Activated CD4-positive, CD25-positive, alpha-beta regulatory T cell (primary cell): ENCODE measurements at places on chromosomes 6 and 20.

DNA sequence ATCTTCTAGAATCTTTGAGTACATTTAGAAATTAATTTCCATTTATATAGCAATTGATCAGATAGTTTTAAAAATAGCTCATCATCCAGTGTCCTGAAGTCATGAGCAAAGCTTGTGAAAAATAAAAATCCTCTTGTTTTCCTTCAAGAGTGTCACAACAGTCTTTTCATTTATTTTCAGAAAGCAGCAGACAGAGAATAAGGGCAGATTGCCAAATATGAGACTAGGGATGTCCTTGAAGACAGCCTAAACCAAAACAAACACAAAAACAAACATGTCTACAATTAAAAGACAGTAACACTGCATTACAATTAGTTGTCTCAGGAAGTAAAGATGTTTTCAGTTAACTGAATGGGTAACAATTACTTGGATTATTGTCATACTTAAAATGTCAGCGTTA lies 682.8 kb downstream of the TFAP2A start:
- DNase-seq = no peak

- no peak for DNase-seq
Measured at GRCh38 chr6:113496166-113496565, 361.0 kb upstream of the MARCKS start.

- no peak for DNase-seq
Measured at GRCh38 chr6:108846628-108847027, 1.6 kb upstream of the ARMC2 start.

- DNase-seq = no peak
Measured at GRCh38 chr6:3208098-3208774, 19.2 kb downstream of the TUBB2B start.

DNA sequence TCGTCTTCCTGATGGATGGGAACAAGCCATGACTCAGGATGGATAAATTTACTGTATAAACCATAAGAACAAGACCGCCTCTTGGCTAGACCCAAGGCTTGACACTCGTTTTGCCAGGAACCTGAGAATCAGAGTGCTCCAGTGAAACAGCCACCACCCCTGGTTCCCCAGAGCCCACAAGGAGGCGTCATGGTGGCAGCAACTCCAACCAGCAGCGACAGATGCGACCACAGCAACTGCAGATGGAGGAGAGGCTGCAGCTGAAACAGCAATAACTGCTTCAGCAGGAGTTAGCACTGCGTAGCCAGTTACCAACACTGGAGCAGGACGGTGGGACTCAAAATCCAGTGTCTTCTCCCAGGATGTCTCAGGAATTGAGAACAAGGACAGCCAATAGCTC lies 100.9 kb upstream of the SAMD5 start:
- no peak for DNase-seq

GRCh38 chr6:43865932-43866645 lies 96.1 kb downstream of the VEGFA start:
- DNase-seq = no peak

DNA sequence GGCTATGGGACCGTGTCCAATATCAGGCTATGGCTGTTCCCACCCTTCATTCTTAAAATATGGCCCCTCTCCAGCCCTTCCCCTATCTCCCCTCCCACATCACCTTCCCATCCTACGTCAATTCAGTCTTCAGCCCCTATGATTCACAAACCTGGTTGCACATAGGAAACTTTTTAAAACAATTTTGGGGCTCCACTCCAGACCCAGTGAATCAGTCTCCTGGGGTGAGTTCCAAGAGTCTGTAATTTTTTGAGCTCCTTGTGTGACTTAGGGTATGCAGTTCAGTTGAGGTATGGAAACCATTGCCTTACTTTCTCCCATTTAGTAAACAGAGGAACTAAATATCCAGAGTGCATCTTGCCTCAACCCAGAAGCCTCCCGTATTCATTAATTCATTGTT lies 5.5 kb downstream of the HNF4A start:
- no peak for DNase-seq

GRCh38 chr6:24382220-24382540 lies 20.6 kb upstream of the MRS2 start:
- no peak for DNase-seq

- DNase-seq = no peak
Measured at GRCh38 chr20:9999645-10000044, 35.1 kb upstream of the ANKEF1 start.

- DNase-seq = no peak
Measured at GRCh38 chr20:51259455-51259854, 236.5 kb upstream of the KCNG1 start.

GRCh38 chr20:57501461-57502335 lies 23.2 kb downstream of the CTCFL start:
- no peak for DNase-seq

GRCh38 chr6:116557893-116558292 lies 4.3 kb downstream of the CALHM4 start:
- no peak for DNase-seq

DNA sequence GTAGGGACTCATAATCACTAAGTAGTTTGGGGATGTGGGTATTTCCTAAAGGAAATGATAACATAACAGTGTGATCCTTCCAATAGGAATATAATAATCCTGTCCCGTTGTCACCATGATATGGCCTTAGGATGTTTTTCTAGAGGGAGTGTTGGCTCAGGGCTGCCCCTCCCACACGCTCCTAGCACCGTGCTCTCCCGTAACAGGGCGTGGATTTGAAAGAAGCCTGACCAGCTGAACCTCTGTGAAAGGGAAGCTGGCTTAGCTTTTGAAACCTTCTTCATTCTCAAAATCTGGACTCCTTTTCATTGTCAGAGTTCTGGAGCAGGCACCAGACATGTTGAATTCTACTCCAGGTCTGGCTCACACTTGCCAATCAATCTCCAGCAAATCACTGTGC lies 103.4 kb upstream of the SASH1 start:
- no peak for DNase-seq

GRCh38 chr20:1462001-1462400 lies 4.6 kb downstream of the NSFL1C start:
- no peak for DNase-seq

- no peak for DNase-seq
Measured at GRCh38 chr6:114187563-114187962, 155.3 kb downstream of the HS3ST5 start.

GRCh38 chr20:31790401-31790800 lies 28.8 kb upstream of the MYLK2 start:
- DNase-seq = no peak

- no peak for DNase-seq
Measured at GRCh38 chr6:95364016-95364604, 213.2 kb upstream of the MANEA start.

- DNase-seq = no peak
Measured at GRCh38 chr20:39943336-39943735, 745.7 kb downstream of the MAFB start.

DNA sequence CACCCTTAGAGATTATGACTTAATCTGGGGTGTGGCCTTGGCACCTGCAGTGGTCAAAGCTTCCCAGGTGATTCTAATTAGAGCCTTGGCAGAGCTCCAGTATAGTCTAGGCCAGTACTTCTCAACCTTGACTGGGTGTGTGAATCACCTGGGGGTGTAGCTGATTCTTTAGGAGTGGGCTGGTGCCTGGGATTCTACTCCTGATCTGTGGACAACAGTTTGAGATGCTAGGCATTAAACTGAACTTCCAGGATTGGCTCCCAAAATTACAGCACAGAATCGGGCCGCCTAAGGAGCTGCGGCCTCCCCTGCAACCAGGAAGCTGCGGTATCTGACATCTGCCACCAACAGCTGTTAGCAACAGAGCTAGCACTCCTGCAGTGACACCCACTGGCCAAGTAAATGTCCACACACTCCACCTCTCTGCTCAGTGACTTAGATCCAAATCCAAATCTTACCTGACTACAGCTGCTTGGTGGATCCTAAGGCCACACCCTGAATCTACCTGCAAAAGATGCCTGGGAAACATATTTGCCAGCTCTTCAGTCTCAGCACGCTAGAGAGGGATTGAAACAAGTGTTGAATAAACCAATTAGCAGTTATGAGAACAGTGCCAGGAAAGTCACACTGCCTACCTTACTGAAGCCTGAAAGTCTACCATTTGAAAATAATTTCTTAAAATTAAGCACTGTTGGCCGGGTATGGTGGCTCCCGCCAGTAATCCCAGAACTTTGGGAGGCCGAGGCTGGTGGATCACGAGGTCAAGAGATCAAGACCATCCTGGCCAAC lies 126.7 kb downstream of the UNC5CL start:
- DNase-seq = no peak

DNA sequence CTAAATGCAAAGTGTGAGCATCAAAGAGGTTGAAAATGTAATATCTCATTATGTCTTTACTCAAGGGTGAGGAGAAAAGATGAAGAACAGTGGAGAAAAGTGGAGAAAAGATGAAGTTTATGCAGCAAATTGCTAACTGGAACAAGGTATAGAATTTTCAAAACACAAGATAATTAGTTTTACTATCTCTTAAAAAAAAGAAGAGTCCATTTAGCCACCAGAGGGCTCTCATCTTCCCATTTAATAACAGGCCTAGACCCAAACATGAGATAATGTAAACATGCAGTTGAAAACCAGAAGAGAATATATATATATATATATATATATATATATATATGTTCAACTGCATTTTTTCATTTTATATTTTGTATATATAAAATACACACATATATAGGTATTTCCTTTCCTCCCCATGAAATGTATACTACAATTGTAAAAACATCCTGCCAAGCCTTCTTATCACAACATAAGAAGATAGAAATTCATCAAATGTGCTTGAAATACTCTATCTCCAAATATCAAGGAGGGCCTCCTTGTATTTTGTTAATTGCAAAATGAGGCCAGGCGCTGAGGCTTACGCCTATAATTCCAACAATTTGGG lies 78.4 kb downstream of the ADTRP start:
- no peak for DNase-seq

GRCh38 chr20:7984192-7984591 lies 35.4 kb downstream of the TMX4 start:
- DNase-seq = no peak
